Glomerular endothelial cell (primary cell): ENCODE measurements at places on chromosomes 2 and 18. TPM values are rescaled to one million over a fixed set of nuclear protein-coding genes. Genes with fewer than 3 reads are reported as not detected.

XDH gene
- 0.05 and 0.18 TPM in 2 replicates for total RNA-seq

PPIL3 gene
- 29.0 and 32.5 TPM in 2 replicates for total RNA-seq

ARMC9 gene
- total RNA-seq: 21.3 and 44.2 TPM in 2 replicates

PID1 gene
- total RNA-seq: 0.68 and 0.99 TPM in 2 replicates

SERPINB10 gene
- not detected in 2 replicates for total RNA-seq

GALR1 gene
- not detected in 2 replicates for total RNA-seq

GPR75 gene
- 0.68 and 2.9 TPM in 2 replicates for total RNA-seq

NEURL3 gene
- 0.68 and 7.0 TPM in 2 replicates for total RNA-seq

TMEM247 gene
- total RNA-seq: not detected in 2 replicates

PLA2R1 gene
- 6.6 and 14.5 TPM in 2 replicates for total RNA-seq

THADA gene
- 16.9 and 17.1 TPM in 2 replicates for total RNA-seq
